Kasumi-1 (cell line): ENCODE measurements at places on chromosomes 7 and 10.

GRCh38 chr10:78779339-78779955 lies 289.3 kb upstream of the ZMIZ1 start:
- DNase-seq, result no peak

- DNase-seq, result no peak
Measured at GRCh38 chr7:108487646-108488045, 31.4 kb upstream of the NRCAM start.

- DNase-seq, result no peak
Measured at GRCh38 chr7:150918378-150918777, 59.7 kb downstream of the KCNH2 start.

DNA sequence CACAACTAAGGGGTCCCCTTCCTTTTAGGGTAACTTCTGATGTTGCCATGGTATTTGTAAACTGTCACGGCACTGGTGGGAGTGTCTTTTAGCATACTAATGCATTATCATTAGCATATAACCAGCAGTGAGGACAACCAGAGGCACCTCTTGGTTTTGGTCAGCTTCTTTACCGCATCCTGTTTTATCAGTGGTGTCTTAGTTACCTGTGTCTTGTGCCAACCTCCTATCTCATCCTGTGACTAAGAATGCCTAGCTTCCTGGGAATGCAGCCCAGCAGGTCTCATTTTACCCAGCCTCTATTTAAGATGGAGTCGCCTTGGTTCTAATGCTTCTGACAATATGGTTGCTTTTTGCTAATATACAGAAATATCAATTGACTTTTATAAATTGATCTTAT lies 54.9 kb downstream of the AHCYL2 start:
- no peak for DNase-seq

GRCh38 chr7:520503-521161 lies 986 bp upstream of the PDGFA start:
- DNase-seq, result no peak

GRCh38 chr10:21518641-21519396 lies 6.7 kb downstream of the SKIDA1 start:
- DNase-seq, result no peak

GRCh38 chr10:47087667-47088066 lies 176.4 kb downstream of the PTPN20 start:
- no peak for DNase-seq

DNA sequence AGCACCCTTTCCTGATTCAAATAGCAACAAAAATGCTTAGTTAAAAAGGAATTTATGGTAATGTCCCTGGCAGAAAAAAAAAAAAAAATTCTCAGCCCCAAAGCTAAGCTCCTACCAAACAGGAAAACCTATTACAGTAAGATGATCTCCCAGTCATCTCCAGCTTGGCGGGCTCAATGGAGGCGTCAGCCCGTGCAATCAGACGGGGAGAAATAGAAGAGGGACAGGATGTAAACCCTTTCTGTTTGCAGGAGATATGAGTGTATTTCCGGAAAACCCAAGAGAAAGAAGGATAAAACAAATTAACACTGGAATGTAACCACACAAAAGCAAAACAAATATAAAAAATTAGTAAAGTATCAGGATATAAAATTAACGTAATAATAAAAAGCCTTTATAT lies 242.8 kb downstream of the TCERG1L start:
- no peak for DNase-seq

DNA sequence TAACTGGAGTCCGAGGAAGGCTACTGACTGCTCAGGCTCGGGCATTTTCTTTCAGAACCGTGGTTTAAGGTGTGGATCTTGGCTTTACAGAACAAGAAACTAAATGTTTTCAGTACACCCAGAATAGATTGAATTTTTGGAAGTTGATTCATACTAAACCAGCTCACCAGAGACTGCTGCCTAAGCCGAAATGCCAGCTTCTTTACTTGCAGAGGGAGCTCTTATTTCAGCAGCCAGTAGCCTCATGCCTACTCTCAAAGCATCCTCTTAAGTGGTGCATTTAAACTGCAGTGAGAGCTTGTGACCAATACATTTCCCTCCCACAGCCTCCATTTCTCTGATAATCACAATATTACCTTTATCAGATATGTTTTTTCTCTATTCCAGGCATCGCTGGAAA lies 615.1 kb downstream of the SUGCT start:
- DNase-seq, result no peak

DNA sequence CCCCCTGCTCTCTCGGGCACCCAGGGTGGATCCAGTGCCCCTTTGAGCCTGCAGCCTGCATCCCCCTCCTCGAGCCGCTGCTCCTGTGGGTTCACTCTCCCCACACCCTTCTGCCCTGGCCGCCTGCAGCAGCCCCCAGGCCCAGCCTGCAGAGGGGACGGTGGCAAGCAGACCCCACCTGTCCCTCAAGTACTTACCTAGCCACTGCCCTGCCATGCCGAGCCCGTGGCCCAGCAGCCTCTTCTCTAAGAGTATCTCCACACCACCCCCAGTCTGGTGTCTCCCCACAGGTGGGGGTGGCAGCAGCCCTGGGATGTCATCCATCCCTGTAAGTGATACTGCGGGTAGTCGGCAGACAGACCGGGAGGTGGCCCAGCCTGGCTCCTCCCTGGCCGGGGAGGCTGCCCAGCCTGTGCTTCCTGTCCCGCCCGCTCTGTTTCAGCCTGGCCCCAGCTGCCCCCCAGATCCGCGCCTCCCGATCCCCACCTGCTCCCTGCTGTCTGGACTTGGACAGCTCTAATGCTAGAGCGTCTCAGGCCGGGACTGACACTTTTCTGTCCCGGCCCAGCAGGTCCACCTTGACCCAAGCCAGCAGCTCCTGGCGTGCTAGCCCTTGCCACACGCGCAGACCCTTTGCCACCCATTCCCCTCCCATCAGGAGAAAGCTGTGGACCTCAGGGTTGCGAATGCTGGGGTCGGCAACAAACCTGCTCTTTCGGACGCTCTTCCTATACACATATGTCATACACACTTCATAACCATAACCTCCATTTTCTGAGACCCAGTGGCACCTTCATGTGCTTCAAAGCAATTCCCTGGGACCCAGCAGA lies 25.0 kb downstream of the YKT6 start:
- no peak for DNase-seq

DNA sequence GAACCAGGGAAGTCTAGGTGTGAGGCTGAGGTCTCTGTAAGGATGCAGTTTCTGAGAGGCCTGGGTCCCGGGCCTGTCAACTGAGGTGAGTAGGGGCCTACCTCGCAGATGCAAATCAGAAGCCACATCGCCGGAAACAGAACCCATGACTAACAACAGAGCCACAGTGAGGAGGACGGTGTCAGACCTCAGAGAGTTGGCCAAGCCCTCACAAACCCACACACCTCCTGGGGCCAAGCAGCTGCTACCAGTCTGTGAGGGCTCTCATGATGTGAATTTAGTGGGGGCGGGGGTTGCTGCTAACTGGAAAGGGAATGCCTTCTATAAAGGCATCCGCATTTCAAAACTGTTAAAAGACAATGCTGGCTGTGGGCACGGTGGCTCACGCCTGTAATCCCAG lies 103.0 kb downstream of the COBL start:
- DNase-seq, result no peak

GRCh38 chr10:99013885-99014284 lies 221.8 kb downstream of the HPSE2 start:
- no peak for DNase-seq

DNA sequence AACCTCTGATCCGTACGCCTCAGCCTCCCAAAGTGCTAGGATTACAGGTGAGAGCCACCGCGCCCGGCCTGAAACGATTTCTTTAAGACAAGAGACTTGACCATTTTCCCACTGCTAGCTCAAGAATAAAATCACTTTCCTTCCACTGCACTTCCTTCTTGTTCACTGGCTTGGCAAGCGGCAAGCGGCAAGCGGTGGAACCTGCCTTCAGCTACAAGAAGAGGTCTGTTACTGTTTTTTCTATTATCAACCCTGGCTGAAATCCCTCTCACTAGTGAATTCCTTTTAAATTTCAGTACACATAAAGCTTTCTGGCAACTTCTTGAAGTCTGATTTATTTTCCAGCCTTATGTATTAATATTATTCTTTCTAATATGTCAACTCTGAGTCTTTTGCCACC lies 12.8 kb upstream of the GNAT3 start:
- DNase-seq, result no peak

DNA sequence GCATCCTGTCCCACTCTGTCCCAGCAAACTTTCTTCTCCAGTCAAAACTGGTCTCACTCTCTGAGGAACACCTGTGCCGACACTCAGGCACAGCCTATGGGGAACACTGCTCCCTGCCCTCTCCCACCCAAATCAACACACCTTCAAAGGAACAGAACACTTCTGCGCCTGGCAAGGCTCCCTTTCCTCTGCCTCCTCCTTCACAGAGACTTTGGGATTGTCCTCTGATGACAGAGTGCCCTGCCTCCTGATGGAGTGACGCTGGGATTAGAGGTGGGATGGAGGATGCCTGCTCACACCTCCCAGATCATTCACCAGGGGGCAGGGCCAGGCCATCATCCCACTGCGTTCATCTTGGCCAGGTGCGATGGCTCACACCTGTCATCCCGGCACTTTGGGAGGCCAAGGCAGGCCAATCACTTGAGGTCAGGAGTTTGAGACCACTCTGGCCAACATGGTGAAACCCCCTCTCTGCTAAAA lies 26.5 kb downstream of the KLF6 start:
- DNase-seq, result no peak

DNA sequence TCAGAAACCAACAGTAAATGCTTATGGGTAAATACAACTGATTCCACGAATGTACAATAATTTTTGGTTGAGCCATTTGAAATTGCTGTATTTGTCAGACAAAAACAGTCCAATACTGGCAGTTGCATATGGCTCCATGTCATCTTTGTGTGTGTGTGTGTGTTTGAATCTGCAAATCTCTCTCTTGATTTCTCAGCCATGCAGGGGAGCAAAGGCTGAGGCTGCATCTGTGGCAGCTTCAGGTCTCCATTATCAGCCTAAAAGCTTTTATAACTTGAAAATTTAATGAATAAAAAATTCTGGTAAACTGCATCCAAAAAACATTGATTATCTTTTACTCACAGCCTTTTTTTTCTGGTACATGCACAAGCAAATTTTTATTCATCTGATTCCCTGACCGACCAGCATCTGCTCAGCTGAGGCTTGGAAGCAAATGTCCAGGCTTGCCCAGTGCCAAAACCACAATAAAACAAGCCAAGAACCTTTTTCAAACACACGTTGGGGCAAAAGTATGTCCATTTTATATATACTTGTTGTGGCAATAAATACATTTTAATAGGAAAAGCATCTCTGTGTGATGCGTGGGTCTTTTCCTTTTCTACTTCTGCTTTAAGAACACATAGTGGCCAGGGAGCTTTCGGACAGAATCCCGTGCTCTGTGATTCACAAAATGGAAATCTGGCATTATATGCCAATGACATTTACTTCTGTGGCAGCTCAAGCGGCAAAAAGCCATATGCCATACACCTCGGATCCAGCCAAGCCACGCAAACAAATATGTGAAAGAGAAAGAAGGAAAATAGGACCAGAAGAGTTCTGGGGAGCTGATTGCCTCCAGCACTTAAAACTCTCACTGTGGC lies 275.6 kb upstream of the AOAH start:
- DNase-seq, result no peak

GRCh38 chr7:123828805-123829204 lies 16.2 kb upstream of the HYAL4 start:
- no peak for DNase-seq

- DNase-seq, result peak; percentile 51
Measured at GRCh38 chr10:75400163-75400770, 1.3 kb downstream of the ZNF503 start.

DNA sequence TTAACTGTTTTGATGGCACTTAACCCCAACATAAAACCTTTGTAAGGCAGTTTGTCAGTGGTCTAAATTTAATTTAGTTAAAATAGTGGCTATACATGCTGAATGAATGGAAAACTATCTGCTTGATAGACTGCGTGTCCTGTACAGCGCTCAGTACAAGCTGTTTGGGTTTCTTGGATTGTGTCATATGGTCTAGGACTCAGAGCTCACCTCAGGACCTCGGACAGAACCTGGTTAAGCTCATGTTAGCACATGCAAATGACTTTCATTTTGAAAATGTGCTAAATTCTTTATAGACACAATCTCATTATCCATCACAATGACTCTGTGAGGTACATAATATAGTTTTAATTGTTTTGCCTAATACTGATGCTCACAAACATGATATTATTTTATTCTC lies 55.7 kb upstream of the RELN start:
- no peak for DNase-seq

DNA sequence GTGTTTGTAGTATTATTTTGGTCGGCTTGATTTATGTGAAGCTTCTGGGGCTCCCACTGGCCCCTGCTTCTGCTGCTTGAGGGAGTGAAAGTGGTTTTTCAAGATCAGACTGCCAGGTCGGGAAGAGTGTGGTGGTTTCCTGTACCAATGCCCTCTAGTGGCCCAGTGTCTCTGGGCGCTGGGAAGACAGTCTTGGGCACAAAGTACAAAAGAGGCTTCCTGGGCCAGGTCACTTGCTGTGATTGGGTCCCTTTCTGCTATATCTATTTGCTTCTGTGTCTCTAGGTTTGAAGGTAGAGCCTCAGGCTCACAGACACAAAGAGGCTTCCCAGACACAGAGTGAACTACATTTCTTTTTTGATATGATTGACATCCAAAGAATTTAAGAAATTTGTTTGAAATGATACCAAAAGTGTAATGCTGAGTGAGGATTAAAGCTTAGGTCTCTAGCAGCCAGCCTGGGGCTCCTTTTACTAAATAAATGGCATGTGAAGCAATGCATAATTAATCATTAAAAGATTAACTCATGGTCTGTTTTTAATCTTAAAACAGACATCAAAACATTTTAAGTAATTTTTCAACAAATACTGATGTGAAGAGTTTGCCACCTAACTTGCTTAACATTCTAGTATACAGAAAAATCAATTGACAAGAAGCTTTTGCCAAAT lies 36.3 kb downstream of the ABCB1 start:
- DNase-seq, result peak; percentile 37

DNA sequence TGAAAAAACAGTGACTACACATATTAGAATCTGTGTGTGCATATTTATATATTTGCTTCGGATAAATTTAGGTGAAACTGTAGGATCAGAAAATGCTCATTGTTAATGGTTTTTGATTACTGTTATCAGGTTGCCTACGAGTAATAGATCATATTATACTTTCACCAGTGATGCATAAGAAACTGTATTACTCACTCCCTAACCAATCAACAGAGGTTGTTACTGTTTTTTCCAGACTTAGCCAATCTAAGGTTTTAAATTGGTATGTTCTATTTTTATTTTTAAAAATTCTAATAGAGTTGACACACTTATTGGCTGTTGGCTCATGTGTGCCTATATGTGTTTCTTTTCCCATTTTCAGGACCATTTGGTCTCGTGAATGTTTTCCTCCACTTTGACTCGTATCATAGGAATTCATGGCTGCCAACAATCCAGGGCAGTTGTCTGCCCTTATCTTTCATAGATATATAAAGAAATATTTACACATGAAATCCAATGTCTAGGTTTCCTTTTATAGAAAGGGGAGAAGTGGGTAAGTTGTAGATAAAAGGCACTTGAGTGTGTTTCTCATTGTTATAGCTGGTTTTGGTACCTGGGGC lies 59.2 kb downstream of the ANLN start:
- DNase-seq, result no peak
